Right cardiac atrium (tissue), 5 donors: ENCODE measurements at places on chromosomes 6 and 20.
A peak's percentile ranks its signal among the peaks of the same experiment; 100 is the strongest.

GRCh38 chr6:157374889-157375443, 6.0 kb upstream of the ZDHHC14 start:
- no peak for DNase-seq

- no peak for DNase-seq
Observed at GRCh38 chr6:166437661-166438060, 54.9 kb upstream of the MPC1 start.

DNA sequence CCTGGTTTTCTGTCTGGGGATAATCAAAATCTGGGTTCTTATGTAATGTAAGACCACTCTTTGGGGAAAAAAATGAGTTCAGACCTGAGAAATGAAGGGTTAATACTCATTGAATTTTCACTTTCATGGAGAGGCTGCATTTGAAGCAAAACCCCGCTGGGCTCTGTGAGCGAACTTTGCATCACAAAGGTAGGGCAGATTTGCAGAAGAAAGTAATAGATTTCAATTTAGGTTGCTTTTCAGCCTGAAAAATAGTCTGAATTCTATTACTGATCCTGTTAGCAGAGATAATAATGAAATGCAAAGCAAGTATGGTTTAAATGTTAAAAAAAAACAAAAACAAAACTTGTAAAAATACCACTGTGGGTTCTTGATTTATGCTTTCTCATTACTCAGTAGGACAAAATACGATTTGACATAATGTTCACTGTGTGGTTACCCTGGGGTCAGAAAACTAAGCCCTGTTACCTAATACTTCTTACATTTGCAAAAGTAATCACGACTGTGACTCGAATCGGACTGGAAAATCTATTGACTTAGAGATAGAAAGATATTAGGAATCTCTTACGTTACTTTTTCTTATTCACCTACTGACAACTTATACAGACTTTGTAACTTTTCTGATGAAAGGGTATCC, 72.2 kb downstream of the UST start:
- no peak for DNase-seq

GRCh38 chr6:104003803-104004516, 855.8 kb downstream of the HACE1 start:
- DNase-seq = no peak

DNA sequence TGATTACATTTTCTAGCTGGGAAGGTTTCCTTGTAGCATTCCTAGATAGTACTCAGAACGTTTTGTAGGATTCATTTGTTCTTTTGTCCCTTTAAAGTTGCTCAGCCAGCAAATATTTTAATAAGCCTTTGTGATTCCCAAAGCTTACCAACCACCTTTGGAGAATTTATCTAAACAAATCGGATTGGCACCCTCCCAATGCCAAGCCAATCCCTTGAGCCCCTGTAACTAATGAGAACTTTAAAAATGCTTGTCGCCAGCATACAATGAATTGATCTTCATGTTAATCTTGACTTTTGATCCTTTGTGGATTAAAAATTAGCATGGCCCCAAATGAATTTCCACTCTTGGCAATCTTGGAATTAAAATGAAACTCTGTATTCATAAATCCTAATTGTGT, 559.5 kb downstream of the UTRN start:
- DNase-seq = no peak

- no peak for DNase-seq
Observed at GRCh38 chr6:29925727-29926412, 16.5 kb upstream of the HLA-A start.

DNA sequence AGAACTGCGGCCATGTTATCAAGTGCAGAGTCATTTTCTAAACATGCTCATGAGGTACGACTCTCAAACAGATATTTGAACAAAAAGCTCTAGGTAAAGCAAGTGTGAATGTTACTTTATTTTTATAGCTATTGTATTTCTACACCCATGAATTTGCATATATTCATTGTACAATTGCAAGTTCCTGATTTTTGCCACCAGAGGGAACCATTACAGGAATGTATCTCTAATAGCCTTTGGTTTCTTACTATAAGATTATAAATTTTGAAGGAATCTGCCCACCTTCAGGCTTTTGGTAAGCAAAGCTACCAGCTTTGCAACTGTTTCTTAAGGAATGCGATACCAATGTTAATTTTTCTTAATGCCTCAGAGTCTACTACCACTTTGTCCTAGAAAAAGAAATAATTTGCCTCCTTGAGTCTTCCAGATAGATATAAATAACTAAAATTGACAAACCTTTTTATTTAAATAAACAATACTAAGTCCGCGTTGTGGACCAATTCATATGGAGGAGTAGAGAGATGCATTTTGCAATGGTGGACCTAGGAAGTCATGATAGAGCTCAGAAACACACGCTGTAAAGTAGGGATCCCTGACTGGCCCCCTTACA, 125.4 kb upstream of the SAMD5 start:
- no peak for DNase-seq

DNA sequence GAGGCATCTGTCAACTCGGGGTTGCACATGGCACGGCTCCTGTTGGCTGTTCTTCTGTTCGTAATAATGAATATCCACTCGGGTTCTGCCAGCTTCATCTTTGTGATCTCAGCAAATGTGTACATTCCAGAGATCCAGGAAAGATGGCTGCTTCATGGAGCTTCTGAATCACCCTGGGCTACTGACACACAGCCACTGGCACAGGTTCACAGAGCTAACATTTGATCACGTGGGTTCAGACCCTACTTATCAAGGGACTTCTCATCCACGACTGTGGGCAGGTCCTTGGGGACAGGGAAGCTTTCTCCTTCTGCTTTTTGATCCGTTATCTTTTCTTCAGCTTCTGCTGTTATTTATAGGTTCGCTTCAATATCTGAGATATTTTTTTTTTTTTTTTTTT, 18.1 kb downstream of the PPP1R3G start:
- no peak for DNase-seq

GRCh38 chr20:62554214-62554897, 78.6 kb upstream of the GATA5 start:
- DNase-seq = no peak

DNA sequence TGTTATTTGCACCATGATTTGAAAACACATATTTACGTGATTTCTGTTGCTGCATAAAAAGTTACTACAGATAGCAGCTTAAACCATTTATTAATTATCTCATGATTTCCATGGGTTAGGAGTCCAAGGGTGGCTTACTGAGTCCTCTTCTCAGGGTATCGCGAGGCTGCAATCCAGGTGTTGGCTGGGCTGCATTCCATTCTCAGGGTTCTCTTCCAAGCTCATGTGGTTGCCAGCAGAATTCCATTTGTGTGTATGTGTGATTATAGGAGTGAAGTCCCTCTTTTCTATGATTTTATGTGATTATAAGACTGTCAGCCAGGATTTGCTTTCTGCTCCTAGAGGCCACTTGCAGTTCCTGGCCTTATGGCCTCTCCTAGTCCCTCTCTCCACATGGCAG, 135.1 kb downstream of the FAM83B start:
- DNase-seq = no peak

- DNase-seq = peak; percentile 64
Observed at GRCh38 chr6:89940225-89941027, 46.2 kb downstream of the GJA10 start.
